ENCODE measurements at places on chromosomes 13 and 19.
A peak's percentile ranks its signal among the peaks of the same experiment; 100 is the strongest.

GRCh38 chr13:49400755-49401659 is 42.9 kb downstream of the CAB39L start:
- no peaks in the 10 kb centered on the region for H3K36me3 ChIP-seq
- peak; percentile 40 for DNase-seq
- H3K27ac ChIP-seq: no peak overlapping the region
- peak overlapping the region; percentile 29 for H3K4me3 ChIP-seq

- DNase-seq: no peak
- H3K36me3 ChIP-seq: no peaks in the 10 kb centered on the region
- H3K27me3 ChIP-seq: peaks cover 7% of the 10 kb centered on the region
- H3K4me3 ChIP-seq: no peak within 1 kb of the TSS
- no peak within 1 kb of the TSS for H3K27ac ChIP-seq
Observed at GRCh38 chr19:35347171-35347929, at the start of gene FFAR1. FFAR1 (plus strand) TSS chr19:35347902; CDS start chr19:35351552, 3,650 bp downstream.

GRCh38 chr13:74145249-74145975 is 11.2 kb upstream of the KLF12 start:
- H3K27ac ChIP-seq: no peak overlapping the region
- H3K27me3 ChIP-seq: no peaks in the 10 kb centered on the region
- no peaks in the 10 kb centered on the region for H3K36me3 ChIP-seq
- H3K4me3 ChIP-seq: no peak overlapping the region
- H3K4me1 ChIP-seq: peaks cover 6% of the 10 kb centered on the region
- DNase-seq: peak; percentile 62

DNA sequence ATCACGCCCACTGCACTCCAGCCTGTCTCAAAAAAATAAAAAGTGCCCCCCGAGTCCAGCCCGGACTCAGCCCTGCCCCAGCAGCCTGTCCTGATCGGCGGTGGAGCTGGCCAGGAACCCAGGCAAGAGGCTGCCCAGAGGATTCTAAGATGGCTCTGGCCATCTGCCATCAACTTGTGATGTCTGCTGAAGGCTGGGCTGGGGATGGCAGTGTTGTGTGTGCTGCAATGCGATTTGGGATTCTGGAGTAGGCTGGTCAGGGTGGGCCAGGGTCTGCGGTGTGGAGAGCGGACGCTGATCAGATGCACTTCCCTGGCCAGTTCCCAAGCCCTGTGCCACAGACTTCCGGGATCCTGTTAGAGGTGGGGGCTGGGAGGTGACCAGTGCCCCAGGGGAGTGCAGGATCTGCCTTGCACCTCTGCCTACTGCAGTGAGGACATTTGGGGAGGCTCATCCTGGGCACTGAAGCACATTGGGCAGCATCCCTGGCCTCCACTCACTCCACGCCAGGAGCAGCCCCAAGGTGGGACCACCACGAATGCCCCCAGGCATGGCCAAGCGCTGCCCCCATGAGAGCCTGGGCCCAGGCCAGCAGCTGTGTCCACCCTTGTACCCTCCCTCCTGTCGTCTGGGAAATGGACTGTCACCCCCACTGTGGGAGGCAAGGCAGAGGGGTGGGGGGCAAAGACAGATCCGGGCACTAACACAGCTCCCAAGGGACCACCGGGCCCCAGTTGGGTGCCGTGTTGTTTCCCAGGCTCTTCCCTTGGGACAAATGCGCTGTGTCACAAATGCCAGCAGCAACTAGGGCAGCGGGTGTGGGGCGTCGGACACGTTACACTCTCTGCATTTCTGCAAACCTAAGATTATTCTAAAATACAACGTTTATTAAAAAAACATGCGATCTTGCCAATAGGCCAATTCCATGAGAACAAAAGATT is 3.4 kb upstream of the TBXA2R start:
- no peaks in the 10 kb centered on the region for H3K27me3 ChIP-seq
- H3K4me1 ChIP-seq: no peaks in the 10 kb centered on the region
- H3K36me3 ChIP-seq: no peaks in the 10 kb centered on the region
- peak; percentile 36 for DNase-seq

DNA sequence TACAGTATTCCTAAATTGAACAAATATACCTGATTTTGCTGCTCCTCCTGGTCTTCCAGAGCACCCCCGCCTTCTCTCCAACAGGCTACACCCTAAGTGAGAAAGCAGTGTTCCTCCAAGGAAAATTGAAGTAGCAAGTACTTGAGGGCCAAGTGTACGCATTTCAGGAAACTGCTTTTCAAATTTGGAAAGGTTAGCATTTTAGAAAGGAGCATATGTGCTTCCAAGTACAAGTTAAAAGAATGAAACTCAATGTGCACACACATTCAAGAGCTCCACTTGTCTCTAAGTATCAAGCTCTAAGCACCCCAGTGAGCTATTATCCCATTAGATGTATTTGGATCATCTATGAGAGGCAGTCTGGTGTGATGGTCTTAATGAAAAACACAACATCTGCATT is 25.8 kb downstream of the LHFPL6 start:
- no peak overlapping the region for H3K4me3 ChIP-seq
- no peaks in the 10 kb centered on the region for H3K36me3 ChIP-seq
- H3K4me1 ChIP-seq: no peaks in the 10 kb centered on the region
- no peaks in the 10 kb centered on the region for H3K27me3 ChIP-seq
- H3K27ac ChIP-seq: no peak overlapping the region
- no peak for DNase-seq

- H3K27ac ChIP-seq: no peak overlapping the region
- DNase-seq: no peak
- H3K36me3 ChIP-seq: no peaks in the 10 kb centered on the region
Observed at GRCh38 chr19:13269348-13269747, 119.1 kb downstream of the IER2 start.

DNA sequence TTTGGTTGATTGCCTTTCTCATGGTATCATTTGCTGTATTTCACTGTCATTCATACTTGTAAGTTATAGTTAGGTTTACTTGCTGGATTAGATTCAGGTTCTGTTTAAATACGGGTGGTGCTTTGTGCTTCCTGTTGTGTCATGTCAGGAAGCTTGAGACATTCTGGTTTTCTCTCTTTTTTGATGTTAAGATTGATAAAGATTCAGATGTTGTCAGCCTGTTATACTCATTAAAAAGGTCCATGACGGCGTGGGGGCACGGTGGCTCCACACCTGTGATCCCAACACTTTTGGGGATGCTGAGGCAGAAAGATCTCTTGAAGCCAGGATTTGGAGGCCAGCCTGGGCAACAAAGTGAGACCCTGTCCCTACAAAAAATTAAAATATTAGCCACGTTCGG is 45.7 kb downstream of the NAA16 start:
- DNase-seq: no peak
- 0 out of 2 replicates have a peak, but pooled peaks cover 6% of the 10 kb centered on the region for H3K4me1 ChIP-seq
- no peaks in the 10 kb centered on the region for H3K27me3 ChIP-seq
- peaks cover 17% of the 10 kb centered on the region for H3K36me3 ChIP-seq
- no peak overlapping the region for H3K27ac ChIP-seq

DNA sequence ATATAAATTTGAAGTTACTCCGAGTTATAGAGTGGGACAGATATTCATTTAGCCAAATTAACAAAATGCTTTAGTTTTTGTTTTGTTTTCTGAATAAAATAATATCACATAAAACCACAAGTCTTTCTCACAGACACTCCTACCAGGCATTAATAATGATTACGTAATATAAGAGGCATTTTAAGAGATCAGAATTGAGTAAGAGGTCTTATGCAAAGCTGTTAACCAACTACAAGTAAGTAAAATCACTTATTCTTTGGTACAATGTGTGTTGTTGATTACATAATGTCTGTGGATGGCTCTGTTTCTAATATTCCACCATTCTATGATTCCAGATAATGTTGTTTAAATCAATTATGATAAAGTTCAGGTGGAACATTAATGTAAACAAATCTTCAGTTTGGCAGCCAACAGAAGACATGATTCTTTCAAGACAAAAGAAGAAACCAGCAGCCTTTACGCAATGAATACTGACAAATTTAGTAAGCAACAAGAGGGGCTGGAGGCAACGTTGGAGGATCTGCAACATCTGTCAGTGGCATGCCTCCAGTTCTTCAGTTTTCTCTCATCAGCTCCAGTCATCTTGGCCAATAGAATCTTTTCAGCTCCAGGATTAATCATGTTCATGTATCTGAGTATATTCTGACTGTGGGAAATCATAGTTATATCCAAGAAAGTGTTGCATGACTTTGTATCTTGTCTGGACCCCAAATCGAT is 403.8 kb downstream of the SLITRK5 start:
- no peaks in the 10 kb centered on the region for H3K36me3 ChIP-seq
- peak; percentile 0 for DNase-seq
- no peaks in the 10 kb centered on the region for H3K4me1 ChIP-seq
- no peak overlapping the region for H3K4me3 ChIP-seq
- H3K27me3 ChIP-seq: no peaks in the 10 kb centered on the region

GRCh38 chr19:24140099-24140498 is 53.1 kb downstream of the ZNF254 start:
- no peaks in the 10 kb centered on the region for H3K27me3 ChIP-seq
- peak; percentile 40 for DNase-seq
- no peaks in the 10 kb centered on the region for H3K4me1 ChIP-seq
- no peak overlapping the region for H3K27ac ChIP-seq
- H3K4me3 ChIP-seq: no peak overlapping the region

DNA sequence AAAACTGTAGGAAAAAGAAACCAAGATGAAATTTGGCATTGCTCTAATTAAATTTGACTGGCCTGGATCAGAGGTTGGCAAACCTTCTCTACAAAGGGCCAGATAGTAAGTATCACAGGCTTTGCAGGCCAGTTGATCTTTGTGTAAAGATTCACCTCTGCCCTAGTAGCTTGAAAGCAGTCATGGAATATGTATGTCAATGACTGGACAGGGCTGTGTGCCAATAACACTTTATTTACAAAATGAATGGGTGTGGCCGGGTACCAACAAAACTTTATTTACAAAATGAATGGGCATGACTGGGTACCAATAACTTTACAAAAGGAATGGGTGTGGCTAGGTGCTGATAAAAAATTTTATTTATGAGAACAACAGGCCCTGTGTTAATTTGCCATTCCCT is 20.0 kb downstream of the SIN3B start:
- DNase-seq: peak; percentile 73
- H3K36me3 ChIP-seq: peaks cover 21% of the 10 kb centered on the region
- H3K27ac ChIP-seq: peak overlapping the region; percentile 16
- no peak overlapping the region for H3K4me3 ChIP-seq
- no peaks in the 10 kb centered on the region for H3K27me3 ChIP-seq

DNA sequence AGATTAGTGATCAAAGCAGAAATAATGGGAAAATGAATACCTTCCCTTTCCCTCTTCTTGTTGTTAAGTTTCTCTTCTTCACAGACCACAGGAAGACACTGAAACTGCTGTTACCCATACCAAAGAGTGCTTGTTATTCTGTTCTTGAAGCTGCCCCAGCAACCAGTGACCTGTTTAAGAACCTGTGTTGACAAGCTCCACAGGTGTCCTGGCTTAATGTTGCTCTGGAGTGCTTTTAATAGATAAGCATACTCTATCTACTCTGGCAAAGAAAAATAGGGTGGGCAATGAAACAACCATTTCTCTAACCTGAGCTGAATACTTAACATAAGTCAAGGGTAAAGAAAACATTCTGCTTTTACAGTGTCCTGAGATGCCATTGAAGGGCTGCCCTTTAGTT is 506.7 kb upstream of the GPC6 start:
- no peaks in the 10 kb centered on the region for H3K27me3 ChIP-seq
- DNase-seq: no peak
- H3K4me3 ChIP-seq: no peak overlapping the region
- no peak overlapping the region for H3K27ac ChIP-seq
- no peaks in the 10 kb centered on the region for H3K4me1 ChIP-seq
- no peaks in the 10 kb centered on the region for H3K36me3 ChIP-seq

GRCh38 chr19:14059093-14059480 is 2.8 kb downstream of the PALM3 start:
- DNase-seq: no peak
- no peak overlapping the region for H3K27ac ChIP-seq
- no peak overlapping the region for H3K4me3 ChIP-seq
- H3K36me3 ChIP-seq: no peaks in the 10 kb centered on the region

DNA sequence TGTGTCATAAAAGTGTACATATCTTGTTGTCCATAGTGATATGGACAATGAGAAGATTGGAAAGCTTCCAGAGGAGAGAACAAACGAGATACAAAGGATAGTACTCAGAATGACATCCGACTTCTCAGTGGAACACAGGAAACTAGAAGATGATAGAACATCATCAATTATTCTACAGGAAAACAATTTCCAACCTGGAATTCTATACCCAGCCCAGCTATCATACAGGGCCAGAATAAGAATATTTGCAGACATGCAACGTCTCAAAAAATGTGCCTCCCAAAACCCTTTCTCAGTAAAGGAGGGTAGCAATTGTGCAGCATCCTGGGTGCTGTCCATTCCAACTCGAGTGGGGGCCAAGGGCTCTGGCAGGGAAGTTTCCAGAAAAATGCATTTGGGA is 24.0 kb downstream of the F2RL3 start:
- H3K27me3 ChIP-seq: 0 out of 2 replicates have a peak, but pooled peaks cover 3% of the 10 kb centered on the region
- no peak for DNase-seq
- no peaks in the 10 kb centered on the region for H3K36me3 ChIP-seq
- no peaks in the 10 kb centered on the region for H3K4me1 ChIP-seq
- H3K4me3 ChIP-seq: no peak overlapping the region
- no peak overlapping the region for H3K27ac ChIP-seq

DNA sequence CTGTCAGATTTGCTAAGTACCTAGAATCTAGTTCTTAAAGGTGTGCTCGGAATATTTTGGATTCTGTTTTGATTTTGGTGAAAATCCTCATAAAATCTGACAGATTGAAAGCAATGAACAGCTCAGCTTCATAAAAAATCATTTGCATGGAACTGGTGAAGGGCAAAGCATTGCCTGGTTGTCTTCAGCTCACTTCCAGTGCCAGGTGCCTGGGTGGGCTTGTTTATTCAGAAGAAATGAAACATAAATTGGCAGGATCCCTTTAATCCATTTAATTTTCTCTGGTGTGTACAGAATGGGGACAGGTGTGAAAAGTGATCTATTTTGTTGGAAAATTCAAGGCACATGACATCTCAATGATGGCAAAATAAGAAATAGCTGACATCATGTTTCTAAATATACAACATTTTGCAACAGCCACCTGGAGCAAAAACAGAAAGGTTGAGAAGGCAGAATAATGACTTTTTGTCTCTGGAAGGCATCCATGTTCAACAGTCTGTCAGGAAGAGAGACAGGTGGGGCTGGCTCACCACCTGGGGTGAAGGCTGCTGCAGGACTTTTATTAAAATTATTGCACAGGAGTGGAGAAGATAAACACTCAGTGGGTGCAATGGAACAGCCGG is 52.2 kb downstream of the RFC3 start:
- H3K4me1 ChIP-seq: no peaks in the 10 kb centered on the region
- no peak overlapping the region for H3K27ac ChIP-seq
- H3K27me3 ChIP-seq: no peaks in the 10 kb centered on the region

DNA sequence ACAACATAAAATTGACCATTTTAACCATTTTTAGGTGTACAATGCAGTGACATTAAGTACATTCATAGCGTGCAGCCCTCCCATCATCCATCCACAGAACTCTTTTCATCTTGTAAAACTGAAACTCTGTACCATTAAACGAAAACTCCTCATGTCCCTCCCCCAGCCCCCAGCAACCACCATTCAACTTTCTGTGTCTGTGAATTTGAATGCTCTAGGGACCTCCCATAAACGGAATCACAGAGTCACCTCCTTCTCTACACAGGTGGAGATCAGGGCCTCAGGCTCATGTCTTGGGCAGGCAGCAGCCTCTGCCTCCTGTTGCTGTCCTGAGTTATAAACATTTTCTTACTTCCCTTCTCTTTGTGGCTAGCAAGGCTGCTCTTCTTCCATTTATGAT is 7.3 kb upstream of the CCNE1 start:
- no peaks in the 10 kb centered on the region for H3K36me3 ChIP-seq
- no peak overlapping the region for H3K4me3 ChIP-seq
- no peaks in the 10 kb centered on the region for H3K27me3 ChIP-seq
- DNase-seq: no peak
- H3K4me1 ChIP-seq: no peaks in the 10 kb centered on the region
- no peak overlapping the region for H3K27ac ChIP-seq

All from GM23248 (cell line).